ENCODE measurements at places on chromosomes 1 and 21.

DNA sequence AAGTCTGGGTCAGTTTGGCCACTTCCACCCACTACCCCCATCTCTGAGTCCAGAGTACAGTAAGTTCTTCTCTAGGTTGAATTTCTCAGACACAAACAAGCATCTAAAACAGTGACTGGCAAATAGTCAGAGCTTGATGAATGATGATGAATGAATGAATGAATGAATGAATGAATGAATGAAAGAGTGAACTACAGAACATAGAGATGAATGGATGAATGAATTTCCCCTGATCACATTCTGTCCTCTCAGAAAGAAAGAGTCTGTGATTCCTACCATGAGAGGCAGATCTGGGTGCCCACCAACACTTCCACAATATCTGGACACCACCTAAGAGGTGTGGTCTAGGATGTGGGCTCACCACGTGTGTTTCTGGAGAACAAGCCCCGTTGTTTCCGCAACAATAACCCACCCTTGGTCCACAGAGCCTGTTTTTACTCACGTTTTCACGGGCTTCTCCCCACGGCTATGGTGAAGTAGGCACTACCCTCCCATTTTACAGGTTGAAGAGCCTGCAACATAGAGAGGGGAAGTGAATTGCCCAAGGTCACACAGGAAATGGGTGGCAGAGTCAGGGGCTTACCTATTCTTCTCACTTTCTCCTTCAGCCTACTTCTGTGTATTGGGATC is 40.2 kb upstream of the IFFO2 start:
- no peak for DNase-seq

DNA sequence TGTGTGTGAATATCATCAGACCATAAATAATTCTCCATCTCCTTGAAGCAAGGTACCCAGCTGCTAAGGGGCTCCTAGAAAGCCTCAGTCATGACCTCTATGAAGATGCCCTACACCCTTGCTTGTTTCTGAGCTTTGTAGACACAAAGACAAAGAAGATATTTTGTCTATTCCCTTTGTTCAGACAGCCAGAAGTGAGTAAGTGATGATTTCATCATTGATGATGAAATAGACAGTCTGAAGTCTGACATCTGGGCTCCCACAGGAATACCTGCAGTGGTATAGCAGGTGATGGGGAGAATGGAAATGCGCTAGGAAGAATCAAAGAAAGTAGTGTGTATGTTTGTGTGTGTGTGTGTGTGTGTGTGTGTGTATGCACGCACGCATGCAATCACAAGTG is 82.2 kb upstream of the DPT start:
- DNase-seq = peak; percentile 20

DNA sequence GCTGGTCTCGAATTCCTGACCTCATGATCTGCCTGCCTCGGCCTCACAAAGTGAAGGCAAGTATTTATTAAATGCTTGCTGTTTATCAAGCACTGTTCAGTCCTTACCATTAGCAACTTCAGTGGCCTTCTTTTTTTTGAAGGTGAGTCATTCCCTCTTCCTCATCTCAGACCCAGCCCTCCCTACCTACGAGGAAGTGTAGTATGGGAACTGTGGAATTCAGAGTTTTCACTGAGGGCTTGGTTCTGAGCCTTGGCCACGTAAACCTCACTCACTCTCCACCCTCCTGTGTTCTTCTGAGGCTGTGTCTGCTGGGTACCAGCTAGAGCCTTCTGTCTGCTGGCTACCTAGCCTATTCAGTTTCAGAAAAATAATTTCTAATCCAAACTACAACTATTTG is 218.3 kb upstream of the SGIP1 start:
- no peak for DNase-seq

- no peak for DNase-seq
Observed at GRCh38 chr1:233640179-233640578, 26.3 kb downstream of the KCNK1 start.

- DNase-seq = no peak
Observed at GRCh38 chr1:208465786-208466590, 221.8 kb upstream of the PLXNA2 start.

- no peak for DNase-seq
Observed at GRCh38 chr1:29696656-29697390, 460.5 kb downstream of the PTPRU start.

- no peak for DNase-seq
Observed at GRCh38 chr1:182107209-182107608, 45.7 kb upstream of the ZNF648 start.

DNA sequence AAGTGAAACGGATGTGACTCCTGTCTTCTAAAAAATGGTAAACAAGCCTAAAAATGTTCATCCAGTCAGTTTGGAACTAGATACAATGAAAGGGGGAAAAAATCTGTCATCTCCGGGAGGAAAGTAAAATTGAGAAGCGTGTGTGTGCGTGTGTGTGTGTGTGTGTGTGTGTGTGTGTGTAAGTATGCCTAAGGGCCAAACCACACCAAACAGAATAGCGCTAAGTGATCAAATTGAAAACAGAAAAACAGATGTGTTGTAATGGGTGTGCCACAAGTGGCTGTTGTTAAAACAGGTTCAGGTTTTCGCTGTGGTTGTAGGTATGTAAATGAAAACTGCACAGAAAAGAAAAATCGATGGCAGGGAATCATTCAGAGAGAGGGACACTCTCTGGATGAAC is 106.7 kb downstream of the RNF220 start:
- no peak for DNase-seq

- DNase-seq = no peak
Observed at GRCh38 chr1:235495551-235495950, 8.7 kb downstream of the B3GALNT2 start.

- no peak for DNase-seq
Observed at GRCh38 chr21:15825700-15826099, 95.9 kb downstream of the USP25 start.

GRCh38 chr1:34166191-34166624 is 1.2 kb upstream of the CSMD2 start:
- peak; percentile 20 for DNase-seq

DNA sequence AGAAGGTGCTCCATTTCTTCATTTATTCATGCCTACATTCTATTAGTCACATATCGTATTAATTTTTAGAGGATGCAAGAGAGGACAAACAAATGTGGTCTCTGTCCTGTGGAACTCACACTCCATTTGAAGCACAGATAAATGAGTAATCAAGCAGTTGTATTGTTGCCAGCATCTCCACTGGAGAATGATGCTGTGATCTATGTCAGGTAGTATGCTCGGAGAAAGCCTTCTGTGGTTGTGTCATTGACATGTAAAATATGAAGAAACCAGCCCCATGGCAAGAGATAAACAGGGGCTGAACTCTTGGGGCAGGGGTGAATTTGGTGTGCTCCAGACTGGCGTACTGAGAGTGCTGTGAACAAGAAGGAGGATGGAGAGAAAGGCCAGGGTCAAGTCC is 101.2 kb downstream of the FASLG start:
- no peak for DNase-seq

GRCh38 chr1:28898405-28898881 is 15.9 kb upstream of the EPB41 start:
- no peak for DNase-seq

DNA sequence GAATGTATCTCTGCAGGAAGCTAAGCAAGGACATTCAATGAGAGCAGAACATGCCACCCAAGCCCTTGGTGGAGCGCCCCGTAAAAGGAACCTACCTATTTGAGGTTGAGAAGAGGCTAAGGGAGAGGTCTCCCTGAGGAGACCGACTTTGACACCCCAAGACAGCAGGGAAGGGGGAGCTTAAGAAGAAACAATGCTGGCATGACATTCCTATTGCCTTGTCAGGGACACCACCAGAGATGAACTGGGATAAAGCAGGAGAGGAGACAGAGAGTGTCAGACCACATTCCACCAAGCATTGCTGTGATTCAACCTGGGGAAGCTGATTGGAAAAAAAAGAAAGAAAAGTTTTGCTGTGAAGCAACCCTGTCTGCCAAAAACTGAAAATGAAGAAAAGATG is 13.3 kb upstream of the S100A2 start:
- DNase-seq = peak; percentile 39

DNA sequence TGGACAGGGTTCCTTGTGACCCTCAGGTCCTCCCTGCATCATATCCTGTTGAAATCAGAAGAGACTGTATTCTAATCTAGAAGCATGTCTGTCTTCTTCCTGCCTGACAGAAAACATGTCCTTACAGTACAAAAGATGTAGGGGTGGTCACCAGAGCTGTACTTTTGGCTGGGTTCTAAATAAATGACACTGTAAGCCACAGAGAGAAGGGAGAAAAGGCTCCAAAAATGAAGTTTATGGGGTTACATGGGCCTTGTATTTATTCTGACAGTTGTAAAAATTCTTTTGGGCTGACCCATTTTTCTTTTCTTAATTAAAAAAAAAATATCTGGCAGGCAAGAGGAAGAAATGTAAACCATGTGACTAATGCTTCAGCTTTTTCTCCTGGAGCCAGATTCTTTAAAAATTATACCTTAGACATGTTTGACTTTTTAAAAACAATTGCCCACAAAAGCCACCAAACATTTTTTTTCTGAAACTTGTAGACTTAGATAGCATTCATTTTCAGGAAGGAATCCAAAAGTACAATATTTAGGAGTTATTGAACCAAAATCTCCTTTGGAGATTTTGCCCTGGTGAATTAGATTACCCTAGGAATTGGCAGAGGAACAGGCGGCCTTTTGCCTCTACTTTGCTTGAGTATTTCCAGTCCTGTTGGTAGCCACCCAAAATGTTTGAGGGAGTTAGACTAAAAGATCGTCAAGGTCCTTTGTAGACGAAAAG is 17.1 kb downstream of the RGL1 start:
- peak; percentile 70 for DNase-seq

- DNase-seq = no peak
Observed at GRCh38 chr1:167150492-167150833, 56.6 kb downstream of the STYXL2 start.

GRCh38 chr1:148308832-148309458 is 156.9 kb upstream of the NBPF11 start:
- peak; percentile 5 for DNase-seq

GRCh38 chr1:79052829-79053449 is 46.4 kb upstream of the ADGRL4 start:
- DNase-seq = no peak

- DNase-seq = no peak
Observed at GRCh38 chr1:4090556-4090955, 190.5 kb upstream of the C1orf174 start.

DNA sequence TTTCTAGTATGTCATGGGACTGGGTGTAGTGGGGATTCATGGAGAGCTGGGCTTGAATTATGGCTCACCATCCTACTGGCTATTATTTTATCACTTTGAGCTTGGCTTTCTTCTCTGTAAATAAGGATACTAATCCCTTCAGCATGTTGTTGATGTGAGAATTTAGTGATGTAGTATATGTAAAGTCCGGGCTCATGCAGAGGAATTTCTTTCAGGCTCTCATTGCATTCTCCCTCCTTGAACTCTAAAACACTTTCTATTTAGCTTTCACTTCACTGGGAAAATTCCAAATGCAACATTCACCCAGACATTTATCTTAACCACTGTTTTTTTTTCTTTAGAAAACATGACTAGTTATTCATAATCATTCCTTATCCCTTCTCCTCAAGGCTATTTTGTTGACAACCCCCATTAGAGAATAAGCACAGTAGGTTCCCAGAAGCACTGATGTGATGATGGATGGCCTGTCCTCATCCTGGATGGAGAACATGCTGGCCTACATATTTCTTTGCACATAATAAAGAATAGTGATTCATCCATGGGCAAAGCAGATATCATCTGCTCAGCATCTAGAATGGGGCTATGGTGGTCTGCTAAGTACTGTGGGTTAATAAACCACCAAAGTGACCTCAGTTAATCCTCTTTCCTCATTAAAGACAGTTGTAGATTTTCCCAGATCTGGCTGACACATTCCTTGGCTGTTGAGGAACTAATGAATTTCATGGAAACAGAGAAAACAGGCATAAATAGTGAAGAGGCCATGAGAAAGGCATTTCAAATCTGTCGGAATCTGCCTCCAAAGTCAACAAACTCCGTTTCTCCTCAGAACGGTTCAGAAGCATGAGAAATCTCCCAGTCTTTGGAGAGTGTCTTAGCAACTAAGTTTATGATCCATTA is 68.0 kb upstream of the CYP2J2 start:
- DNase-seq = peak; percentile 100

DNA sequence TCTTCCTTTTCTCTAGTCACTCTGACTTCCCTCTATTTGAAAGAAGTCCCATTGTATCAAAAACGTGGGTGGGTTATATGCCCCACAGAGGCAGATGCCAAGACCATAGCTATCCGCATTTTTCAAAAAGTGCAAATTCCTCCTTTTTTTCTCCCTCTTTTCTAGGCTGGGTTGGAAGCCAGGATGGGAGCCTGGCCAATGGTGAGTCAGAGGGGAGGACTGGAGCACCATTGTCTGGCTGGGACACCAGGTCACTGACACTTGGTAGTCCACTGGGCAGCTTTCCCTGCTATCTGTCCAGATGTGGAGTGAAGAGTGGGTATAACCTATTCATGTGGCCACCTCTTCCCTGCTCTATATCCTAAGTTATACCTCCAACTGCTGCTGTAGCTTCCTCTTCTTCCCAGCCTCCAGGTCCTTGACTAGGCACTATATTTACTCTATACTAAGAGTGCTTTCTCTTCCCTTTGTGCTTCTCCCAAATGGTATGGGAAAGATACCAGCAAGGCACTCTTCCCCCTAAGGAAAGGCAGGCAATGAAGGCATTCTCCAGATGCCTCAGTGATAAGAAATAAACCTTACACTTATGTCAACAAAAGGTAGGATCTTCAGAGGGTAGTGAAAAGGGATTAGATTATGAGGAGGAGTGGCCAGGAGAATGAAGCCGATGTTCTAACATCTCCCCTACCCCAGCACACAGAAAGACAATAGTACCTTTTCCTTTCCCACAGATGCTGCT is 12.9 kb downstream of the PI4KB start:
- peak; percentile 75 for DNase-seq

DNA sequence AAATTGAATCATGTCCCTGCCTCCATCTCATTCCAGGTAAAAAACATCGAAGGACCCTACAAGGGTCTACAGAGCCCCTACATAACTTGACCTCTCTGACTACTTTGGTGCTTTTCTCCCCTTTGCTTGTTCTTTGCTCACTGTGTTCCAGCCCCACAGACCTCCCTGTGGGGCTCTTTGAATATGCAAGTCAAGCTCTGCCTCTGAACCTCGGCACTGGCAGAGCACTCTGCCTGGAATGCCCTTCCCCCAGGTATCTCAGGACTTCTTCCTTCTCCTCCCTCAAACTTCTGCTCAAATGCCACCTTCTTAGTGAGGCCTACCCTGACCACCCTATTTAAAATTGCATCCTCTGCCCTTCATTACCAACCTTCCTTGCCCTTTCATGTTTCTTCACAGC is 87.8 kb upstream of the CD34 start:
- DNase-seq = no peak

DNA sequence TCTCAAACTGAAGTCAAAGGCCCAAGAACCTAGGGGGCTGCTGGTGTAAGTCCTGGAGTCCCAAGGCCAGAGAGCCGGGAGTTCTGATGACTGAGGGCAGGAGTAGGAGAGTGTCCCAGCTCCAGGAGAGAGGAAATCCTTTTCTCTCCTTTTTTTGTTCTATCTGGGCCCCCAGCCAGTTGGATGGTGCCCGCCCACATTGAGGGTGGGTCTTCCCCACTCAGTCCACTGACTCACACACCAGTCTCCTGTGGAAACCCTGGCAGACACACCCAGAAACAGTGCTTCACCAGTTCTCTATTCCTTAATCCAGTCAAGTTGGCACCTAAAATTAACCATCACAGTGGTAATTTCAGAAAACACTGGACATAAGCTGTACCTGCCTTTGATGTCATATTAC is 12.7 kb upstream of the WDR26 start:
- DNase-seq = peak; percentile 48
